Suppressor macrophage treated with lipopolysaccharide for 4 hours (primary cell): ENCODE measurements at places on chromosomes 1 and 21.

GRCh38 chr1:6959491-6959890, 174.2 kb downstream of the CAMTA1 start:
- no peak for DNase-seq

GRCh38 chr1:27306892-27307761, 14.8 kb upstream of the TMEM222 start:
- no peak for DNase-seq

DNA sequence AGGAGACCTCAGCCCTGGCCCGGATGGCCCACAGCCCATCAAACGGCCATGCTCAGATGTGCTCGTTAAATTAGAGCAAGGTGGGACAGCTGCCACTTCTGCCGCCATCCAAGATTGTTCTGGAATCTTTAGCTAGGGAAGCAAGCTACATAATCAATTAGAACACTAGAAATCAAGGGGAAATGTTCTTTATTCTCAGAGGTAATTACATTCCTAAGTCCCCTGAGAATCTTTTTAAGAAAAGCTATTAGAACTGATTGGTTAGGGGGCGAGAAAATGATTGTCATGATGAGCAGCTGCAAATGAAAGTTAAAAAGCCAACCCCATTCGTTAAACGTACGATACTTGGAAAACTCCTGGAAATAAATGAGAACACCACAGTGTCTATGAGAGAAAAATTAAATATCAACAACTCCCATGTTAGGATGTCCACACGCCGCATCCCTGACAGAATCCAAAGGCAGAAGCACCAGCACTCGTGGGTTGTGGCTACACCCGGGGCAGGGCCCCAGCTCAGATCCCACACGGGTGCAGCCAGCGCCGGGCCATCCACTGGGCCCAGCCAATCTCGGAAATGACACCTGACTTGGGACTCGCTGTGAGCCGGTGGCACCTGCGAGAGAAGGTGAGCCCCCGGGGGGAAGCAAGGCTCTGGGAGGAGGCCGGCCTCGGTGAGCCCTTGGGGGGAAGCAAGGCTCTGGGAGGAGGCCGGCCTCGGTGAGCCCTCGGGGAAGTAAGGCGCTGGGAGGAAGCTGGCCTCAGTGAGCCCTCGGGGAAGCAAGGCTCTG, 37.6 kb downstream of the KRTAP10-1 start:
- DNase-seq: no peak

DNA sequence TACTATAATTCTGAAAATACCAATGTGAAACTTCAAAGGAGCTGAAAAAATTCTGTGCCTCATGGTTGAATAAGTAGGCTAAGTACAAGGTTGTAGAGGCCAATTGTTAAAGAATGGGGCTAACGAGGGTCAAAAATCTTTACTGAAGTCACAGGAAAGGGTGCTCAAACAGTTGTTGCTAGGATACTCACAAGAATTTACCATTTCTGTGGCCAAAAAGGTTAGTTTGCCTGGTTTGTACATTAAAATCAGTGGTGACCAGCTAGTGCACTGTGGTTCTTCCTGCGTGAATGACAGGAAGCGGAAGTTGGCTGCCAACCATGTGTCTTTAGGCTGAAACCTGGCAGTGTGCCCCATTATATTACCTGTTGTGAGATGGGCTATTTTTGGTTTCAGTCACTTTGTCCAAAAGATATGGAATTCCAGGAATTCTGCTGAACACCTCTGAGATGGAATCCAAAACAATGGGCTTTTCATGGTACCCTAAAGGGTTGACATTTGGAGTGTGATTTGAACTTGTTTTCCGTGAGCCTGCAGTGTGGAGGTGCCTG, 13.5 kb downstream of the MAP3K21 start:
- DNase-seq: no peak

GRCh38 chr1:89632657-89633247, at the start of gene LRRC8C:
TSS of gene LRRC8C (plus strand) at chr1:89633120. CDS start at chr1:89686474, 53,354 bp downstream.
- peak; percentile 92 for DNase-seq

DNA sequence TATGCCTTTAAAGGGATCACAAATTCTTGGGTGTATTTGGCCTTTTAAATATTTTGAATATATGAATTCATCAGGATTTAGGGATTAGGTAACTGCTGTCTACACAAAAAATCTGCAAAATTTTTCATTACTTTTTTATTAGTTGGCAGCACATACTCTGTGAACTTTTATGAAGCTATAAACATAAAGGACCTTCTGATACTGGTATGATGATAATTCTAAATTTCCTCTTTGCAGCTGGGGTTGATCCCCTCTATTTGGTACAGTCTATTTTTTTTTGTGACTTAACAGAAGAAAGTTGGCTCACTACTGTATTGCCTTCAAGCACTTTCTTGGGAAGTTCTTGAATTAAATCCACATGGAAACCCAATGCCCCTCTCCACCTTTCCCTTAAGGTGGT, 416.1 kb downstream of the LMO4 start:
- no peak for DNase-seq

GRCh38 chr1:61670016-61670415, 54.9 kb downstream of the TM2D1 start:
- DNase-seq: peak; percentile 66

- peak; percentile 42 for DNase-seq
Measured at GRCh38 chr1:3323021-3323795, 131.3 kb upstream of the ARHGEF16 start.

DNA sequence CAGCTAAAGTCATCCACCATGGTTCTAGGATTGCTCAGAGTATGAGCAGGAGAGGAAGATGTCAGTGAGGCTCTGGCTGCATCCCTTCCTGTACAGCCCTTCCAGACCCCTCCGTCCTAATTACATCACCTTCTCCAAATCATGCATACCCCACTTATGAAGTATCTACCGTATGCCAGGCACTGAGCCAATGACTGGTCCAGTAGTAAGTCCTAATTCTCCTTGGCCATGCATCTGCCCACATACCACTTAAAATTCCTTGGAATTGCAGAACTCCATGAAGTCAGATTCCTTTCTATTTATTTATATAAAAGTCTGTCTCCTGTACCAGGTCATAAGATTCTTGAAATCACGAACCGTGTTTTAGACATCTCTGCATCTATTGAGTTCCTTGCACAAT, 106.1 kb downstream of the SEC16B start:
- DNase-seq: no peak

DNA sequence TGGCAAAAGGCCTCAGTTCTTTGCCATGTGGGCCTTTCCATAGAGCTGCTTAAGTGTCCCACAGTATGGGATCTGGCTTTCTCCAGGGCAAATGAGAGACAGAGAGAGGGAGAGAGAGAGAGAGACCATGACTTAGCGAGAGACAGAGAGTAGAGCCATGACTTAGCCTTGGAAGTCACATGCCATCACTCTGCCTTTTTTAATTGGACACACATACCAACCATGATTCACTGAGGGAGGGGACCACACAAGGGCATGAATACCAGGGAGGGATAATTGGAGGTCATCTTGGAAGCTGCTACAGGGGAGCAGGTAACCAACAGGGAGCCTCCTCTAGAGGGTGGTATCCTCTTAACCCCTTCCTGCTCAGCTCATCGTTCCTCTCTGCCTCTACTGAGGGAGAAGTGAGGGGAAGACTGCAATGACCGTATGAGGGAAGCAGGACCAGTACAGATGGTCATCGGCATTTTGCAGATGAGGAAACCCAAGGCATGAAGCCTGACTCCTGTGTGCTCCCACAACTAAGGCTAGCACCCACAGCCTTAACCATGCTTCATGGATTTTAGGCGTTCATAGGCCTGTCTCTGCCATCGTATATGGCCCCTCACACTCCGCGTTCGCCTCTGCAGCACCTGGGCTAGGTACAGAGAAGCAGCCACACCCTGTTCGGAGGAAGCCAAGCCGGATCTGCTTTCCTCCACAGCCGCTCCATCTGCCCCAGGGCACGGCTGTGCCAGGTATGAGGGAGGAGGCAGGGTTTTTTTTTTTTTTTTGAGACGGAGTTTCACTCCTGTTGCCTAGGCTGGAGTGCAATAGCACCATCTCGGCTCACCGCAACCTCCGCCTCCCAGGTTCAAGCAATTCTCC, 38.6 kb downstream of the MEF2D start:
- no peak for DNase-seq

- DNase-seq: no peak
Measured at GRCh38 chr1:43842175-43842498, 91.5 kb upstream of the ARTN start.

DNA sequence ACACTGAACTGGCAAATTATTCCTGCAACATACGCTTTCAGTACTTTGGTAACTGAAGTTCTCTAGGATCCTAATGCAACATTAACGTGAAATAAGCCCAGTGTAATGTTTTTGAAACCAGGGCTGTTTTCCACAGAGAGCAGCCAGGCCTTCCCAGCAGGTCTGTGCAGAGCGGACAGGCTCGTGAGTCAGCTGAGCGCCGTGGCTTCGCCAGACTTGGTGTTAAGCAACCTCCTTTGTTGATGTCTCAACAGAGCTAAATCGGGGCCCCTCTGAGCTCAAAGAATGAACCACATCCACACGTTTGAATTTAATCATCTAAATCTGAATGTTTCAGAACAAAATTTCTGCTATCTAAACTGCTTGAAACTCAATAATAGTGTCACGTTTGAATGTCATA, 181.8 kb upstream of the FMN2 start:
- DNase-seq: peak; percentile 91

GRCh38 chr1:186798960-186799688, 29.6 kb upstream of the PLA2G4A start:
- DNase-seq: no peak

GRCh38 chr1:156245451-156246232, 2.2 kb downstream of the PAQR6 start:
- no peak for DNase-seq

- no peak for DNase-seq
Measured at GRCh38 chr1:73803380-73803779, 394.6 kb downstream of the LRRIQ3 start.

GRCh38 chr1:25771221-25772114, 28.5 kb upstream of the SELENON start:
- DNase-seq: no peak

GRCh38 chr1:74530892-74531291, 18.5 kb upstream of the LRRC53 start:
- no peak for DNase-seq

DNA sequence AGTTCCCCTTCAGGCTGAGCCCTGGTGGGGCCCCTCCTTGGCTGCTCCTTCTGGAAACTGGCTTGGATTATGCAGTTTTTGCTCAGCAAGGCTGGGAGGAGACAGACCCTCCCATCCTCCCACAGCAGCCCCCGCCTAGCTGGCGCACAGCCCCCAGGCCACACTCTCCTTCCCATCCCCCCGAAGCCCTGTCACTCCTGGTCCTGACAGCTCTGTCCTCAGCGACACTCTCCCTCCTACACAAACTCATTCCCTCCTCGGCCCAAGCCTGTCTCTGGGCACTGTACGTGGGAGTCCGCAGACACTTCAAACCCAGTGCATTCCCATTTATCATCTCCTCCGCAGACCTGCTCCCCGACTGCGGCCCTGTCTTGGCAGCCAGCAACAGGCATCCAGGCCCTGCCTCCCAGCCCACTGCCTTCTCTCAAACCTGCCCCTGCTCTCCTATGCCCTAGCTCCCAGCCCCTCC, 25.0 kb upstream of the EPHB2 start:
- no peak for DNase-seq

- no peak for DNase-seq
Measured at GRCh38 chr21:29812947-29813346, 126.8 kb downstream of the GRIK1 start.

DNA sequence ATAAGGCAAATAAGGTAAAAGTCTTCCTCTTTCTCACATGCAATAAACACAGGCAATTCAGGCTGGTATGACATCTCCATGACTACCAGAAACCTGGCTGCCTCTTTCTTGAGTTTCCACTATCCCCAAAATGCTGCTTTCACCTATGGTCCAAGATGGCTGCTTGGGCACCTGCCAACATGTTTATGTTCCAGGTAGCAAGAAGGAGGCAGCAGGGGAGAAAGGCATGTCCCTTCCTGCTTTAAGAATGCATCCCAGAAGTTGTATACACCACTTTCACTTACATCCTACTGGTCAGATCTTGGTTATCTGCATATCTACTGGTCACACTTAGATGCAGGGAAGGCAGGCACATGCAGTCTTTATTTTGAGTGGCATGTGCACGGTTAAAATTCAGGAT, 19.4 kb upstream of the ACOT11 start:
- no peak for DNase-seq

GRCh38 chr1:23403038-23403336, 21.6 kb downstream of the TCEA3 start:
- DNase-seq: peak; percentile 31

DNA sequence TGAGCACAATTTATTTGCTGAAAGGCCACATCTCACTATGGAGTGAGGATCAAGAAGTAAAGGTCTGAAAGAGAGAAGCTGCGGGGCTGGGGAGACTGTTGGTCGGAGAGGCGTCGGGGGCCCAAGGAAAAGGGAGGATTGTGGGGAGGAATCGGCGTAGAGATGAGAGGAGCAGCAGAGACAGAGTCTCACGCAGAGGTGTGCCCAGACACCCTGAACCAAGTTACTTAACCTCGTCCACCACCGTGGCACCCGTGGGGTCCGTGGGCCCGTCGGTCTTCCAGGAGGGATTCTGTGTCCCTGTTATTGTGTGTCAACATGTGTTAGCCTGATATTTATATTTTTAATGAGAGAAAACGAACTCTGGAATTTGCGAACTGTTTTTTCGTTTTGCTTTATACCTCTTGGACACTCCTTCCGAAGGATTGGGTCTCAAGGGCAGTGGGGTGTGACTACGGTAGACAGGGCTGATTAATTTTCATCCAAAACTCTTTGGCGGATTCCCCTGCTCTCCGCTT, 3.8 kb upstream of the NBPF1 start:
- DNase-seq: no peak

DNA sequence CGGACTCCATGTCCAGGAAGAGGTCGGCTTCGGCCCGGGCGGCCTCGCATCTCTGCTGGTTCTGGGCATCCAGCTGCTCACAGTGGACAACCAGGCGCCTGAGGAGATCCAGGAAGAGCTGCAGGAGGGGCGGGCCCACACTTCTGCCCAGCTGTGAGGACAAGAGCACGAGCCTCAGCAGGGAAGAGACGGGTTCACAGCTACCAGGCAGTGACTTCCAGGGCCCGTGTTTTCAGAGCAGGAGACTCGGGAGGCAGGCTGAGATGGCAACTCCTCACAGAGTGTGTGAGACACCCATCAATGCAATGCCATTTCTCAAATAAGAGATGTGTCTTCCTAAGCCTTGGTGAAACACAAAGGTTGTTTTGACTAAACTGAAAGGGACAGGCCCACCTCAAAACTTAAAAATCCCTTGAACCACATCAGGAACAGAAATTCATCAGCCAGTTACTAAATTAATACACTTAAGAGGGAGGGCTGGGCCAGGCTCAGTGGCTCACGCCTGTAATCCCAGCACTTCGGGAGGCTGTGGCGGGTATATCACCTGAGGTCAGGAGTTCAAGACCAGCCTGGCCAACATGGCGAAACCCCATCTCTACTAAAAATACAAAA, 43.4 kb downstream of the URB1 start:
- DNase-seq: no peak

GRCh38 chr1:215590779-215591491, 23.8 kb downstream of the KCTD3 start:
- no peak for DNase-seq

GRCh38 chr1:975896-976683, 5.8 kb downstream of the PERM1 start:
- DNase-seq: peak; percentile 66

- DNase-seq: peak; percentile 76
Measured at GRCh38 chr21:34522284-34522683, 10.3 kb upstream of the KCNE1 start.
